ENCODE measurements at places on chromosomes 7 and 10.

GRCh38 chr10:672992-673391 is 16.5 kb downstream of the DIP2C start:
- DNase-seq, result no peak

GRCh38 chr10:30834651-30835050 is 197.0 kb downstream of the ZNF438 start:
- DNase-seq, result no peak

DNA sequence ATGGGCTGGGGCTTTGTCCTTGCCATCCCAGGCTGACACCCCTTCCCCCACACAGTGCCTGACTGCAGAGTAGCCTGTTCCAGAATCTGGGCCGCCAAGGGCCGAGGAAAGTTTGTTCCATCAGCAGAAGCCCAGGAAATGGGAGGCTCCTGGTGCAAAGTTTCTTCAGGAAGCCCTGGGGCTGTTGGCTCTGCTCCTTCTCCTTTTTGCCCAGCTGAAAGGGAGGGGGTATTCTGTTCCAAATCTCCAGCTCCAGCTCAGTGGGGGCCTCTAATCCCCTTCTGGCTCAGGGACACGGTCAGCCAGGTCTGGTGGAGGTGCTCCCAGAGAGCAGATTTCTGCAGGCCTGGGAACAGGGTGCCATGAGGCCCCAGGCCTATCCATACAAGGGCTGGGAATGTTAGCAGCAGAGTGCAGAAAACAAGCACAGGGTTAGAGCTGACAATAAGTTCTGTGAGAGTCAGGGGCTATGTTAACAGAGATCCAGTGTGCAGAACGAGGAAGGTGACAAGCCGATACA is 399.5 kb downstream of the RPS24 start:
- no peak for DNase-seq

DNA sequence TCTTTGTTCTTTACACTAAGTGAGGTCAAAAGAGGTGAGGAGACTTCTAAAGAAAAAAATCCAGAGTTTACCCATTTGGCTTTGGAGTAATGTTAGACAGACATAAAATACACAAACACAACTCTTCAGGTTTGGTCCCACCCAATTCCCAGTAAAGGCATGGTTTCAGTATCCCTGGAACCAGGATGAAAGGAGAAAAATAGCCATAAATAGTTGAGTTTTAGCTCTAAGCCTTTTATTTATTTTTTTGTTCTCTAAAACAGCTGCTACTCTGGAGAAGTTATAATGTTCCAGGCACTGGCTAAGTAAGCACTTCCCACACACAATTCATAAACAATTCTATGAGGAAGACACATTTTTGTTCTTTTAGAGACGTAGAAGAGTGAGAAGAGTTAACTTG is 4.0 kb downstream of the ABCB1 start:
- DNase-seq, result no peak

DNA sequence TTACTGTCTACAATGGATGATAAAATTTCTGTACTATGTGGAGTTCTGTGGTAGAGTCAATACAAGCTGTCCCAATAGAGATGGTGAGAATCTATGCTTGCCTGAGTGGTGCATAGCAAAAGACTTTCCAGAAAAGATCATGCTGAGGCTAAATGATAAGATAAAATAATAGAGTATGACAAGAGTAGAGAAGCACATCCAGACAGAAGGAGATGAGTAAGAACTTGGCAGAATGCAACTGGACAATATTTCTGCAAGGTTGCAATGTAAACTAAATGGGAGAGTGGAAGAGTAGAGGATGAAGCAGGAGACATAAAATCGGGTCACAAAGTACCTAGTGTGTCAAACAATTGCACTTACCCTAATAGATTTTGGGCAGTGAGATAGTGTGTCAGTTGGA is 347.6 kb downstream of the MDFIC start:
- DNase-seq, result no peak

DNA sequence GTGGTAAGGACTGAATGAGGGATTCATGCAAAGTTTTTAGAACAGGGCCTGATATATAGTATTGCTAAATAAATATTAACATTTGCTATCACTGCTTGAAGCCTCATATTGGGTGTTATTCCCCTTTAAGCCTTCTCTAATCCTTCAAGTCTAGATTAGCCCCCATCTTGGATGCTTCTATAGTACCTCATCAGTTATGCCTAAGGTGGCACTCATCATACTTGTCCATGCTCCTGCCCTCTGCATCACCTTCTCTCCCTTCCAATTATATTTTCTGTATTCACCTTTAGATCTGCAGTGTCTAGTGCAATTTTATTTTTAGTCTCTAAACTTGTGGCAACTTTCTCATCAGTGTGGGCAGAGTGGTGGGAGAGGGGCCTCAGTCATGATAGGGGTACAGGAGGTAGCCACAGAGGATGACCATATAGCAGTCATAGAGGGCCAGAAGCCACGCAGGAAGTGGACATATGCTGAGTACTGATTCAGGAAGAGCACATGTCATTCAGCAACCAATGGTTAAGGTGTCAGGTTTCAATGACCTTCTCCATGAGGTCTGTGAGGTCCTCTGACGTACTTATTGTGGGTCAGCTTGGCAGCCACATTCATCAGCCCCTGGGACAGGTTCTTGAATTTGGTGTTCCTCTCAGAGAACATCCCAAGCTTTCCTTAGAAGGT is 2.5 kb downstream of the ENTPD1 start:
- no peak for DNase-seq

DNA sequence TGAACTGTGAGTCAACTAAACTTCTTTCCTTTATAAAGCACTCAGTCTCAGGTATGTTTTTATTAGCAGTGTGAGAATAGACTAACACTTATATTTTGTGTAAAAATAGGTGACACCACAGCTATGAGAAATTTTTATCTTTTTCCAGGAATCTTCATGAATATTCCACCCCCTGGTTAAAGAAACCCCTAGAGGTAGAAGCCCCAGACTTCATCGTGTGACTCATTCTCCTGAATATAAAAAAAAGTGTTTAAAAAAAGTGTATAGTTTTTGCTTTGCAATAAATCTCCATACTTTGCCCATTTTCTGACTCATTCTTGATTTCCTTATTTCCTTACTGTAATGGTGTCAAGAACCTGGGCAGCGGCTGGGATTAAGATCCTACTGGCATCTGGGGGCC is 667.6 kb upstream of the CELF2 start:
- no peak for DNase-seq

DNA sequence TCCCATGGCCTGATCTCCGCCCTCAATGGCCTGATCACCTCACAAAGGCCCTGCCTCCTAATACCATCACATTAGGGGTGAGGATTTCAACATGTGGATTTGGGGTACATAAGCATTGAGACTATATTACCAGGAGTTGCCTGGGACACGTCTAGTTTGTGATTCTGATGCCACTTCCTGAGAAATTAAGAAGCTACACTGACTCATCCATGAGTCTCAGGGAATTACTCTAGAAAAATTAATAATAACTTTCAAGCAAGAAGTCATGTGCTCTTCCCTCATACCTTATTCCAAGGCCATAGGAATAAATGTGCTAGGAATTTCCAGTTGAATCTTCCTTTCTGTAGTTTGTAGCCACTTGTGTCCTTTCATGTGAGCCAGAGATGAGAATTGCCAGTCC is 519.3 kb upstream of the MKI67 start:
- DNase-seq, result no peak

DNA sequence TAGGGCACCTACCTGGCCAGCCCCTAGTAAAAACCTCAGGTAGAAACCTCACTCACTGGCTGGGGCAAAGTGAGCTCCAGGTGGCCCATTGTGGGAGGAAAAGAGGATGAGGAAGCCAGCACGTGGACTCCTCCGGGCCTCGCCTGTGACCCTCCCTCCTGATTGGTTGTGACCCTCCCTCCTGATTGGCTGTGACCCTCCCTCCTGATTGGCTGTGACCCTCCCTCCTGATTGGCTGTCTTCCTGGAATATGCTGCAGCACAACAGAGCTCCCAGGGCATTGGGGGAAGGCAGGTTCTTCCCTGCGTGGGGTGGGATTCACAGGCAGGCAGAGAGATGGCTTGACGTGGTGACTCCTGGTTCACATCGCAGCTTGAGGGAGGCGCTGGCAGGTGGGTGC is 343.0 kb downstream of the GLRX3 start:
- DNase-seq, result no peak

GRCh38 chr7:139682136-139683013 is 95.4 kb downstream of the HIPK2 start:
- no peak for DNase-seq

DNA sequence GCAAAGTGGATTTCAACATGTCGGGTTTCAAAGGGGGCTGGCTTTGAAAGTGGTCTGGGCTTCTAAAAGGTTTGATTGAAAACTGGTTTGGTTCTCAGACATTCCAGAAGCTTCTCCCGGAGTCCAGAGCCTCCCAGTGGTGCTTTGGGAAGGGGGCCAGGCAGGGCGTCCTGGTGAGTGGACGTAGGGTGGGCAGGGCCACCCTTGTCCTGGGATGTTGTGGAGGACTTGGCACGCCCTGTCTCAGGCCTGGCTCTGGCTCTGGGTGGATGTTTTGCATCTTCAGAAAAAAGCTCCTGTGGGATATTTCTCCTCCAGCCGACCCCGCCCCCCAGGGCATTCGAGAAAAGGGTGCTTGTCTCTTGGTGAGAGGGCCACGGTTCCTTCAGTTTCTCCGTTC is 31.2 kb downstream of the GRIFIN start:
- DNase-seq, result no peak

DNA sequence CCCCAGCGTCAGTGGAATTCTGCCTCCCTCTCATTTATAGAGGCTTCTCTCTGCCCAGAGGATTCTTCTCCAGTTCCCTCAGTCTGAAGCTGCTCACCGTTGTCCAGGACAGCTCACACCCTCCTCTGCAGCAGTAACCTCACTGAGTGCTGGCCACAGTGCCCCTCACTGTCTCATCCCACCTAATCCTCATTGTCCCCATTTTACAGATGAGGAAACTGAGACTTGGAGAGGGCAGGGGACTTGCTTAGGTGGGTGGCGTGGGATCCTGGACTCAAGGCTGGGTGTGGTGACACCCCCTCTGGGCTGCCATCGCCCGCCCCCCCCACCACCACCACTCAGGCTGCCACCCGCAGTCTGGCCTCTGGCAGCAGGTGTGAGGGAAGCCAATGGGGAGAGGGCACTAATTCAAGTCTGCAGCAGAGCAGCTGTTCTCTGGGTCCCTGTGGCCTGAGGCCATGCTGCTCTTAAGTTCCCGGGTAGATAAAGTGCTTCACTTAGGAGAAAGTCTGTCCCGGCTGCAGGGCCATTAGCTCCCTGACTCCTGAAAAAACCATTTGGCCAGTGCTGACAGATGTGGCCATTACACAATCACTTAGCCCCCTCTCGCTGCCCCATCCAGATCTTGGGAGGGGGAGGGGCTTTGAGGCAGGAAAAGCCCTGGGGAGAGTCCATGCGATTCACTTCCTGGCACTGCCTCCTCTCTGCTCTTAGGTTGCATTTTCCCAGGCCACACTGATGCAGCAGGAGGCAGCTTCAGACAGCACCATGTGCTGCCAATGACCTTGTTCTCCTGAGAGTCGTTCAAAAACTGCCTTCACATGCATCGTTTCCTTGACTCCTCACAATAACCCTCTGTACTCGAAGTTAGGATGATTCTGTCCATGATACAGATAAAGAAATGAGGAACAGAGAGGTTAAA is 36.3 kb downstream of the DRGX start:
- no peak for DNase-seq

DNA sequence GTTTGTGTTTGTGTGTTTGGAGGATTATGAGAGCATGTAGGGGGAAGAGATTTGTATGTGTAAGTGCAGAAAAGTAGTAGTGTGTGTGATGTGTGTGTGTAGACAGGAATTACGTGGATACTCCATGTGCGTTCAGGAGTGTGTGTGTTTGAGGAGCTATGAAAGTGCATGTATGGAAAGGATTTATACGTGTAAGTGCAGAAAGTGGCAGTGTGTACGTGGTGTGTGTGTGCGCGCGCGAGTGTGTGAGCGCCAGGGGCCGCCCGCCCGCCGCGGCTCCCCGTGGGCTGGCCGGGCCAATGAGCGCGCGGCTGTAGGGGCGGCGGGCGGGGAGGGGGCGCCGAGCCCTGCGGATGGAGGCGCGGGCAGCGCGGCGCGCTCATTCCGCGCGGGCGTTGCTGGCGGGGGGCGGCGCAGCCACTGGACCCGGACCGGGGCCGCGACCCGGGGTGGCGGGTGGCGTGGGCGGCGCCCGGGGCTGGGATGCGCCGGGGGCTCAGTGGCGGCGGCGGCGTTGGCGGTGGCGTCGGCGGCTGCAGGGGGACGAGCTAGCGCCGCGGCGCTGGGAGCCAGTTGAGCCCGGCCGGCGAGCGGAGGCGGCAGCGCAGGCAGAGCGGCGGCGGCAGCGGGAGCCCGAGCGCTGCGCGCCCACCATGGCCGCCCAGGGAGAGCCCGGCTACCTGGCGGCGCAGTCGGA is at the start of gene BICC1:
BICC1 (plus strand) TSS at position 382 of the 697 bp plus-strand sequence; CDS start at position 654, 272 bp downstream.
- DNase-seq, result no peak

- DNase-seq, result no peak
These were observed 107.1 kb upstream of the FZD8 start for GRCh38 chr10:35749230-35749629.

- no peak for DNase-seq
These were observed 141.9 kb upstream of the MKI67 start for GRCh38 chr10:128268015-128268722.

DNA sequence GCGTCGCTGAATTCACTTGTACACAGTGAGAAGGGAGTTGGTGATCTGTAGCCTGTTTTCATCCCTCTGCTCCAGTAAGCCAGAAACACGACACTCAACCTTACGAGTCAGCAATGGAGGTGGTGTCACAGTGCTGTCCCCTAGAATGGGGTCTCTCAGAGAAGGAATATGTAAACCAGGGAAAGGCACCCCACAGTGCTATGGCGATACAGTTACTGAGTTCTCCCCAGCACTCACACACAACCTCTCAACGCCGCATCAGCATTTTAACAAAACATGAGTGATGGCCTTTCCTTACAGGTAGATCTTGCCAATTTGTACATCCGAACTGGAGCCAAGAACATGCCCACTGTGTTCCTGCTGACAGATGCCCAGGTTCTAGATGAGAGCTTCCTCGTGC is 196.3 kb downstream of the CDCA7L start:
- no peak for DNase-seq

DNA sequence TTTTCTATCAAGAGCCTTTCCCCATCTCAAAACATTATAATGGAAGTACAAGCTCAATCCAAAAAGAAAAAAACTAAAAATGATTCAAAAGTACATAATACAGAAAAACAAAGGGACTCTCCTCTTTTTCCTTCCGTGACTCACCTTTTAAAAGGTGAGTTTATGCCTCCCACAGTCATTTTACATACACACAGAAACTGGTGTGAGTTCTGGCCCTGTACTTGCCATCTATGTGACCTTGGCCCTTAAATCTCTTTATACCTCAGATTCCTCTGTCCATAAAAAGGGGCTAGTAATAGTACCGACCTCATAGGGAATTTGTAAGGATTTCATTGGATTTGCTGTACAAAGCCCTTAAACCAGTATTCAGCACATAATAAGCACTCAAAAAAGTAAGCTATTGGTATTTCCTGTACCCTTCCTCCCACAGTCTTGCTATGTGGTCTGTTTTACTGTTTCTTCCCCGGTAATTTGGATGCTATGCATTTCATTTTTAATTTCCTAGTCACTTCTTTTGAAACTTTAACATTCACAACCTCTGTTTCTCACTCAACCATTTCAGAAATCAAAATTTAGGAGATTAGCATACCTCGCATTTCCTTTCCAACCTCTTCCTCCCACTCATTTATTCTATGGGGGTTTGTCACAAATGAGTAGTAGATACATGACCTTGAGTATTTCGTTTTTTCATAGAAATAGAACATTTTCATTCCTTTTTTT is 39.0 kb downstream of the STK17A start:
- no peak for DNase-seq

Measured in stimulated activated CD8-positive, alpha-beta memory T cell treated with anti-CD3 and anti-CD28 coated beads, Interleukin-7, amount 100 ng/mL, for 1 hour (primary cell).